ENCODE measurements at places on chromosomes 1 and 21. TPM values are rescaled to one million over a fixed set of nuclear protein-coding genes. Genes with fewer than 3 reads are reported as not detected.

DNA sequence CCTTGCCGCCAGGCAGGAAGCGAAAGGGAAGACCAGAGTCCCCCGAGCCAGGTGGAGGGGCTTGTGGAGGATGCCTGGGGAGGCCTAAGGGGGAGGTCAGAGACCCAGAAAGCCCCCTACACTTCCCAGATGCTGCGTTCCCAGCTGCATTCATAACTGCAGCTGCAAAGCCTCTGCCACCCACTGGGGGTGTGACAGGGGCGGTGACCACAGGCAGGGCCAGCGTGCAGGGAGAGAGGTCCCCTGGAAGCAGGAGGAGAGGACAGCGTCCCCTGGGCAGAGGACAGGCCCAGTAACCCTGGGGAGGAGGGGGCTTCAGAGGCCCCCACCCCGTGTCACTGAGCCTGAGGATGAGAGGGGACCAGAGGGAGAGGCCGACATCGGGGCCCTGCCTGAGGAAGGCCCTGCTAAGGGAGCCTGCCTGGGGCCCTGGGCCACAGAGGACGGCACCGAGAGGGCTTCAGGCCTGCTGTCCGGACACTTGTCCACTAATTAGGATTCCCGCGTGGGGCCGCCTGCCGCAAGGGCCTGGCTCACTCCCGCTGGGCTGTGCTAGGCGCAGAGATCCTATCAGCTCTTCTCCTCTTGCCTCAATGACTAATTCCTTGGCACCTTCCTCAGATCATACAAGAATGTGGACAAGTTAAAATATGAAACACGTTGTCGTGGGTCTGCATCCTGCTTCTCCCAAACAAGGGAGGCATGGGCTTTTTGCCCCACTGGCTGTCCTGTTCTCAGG lies 49.1 kb upstream of the CCDC27 start:
- DNase-seq = no peak

DNA sequence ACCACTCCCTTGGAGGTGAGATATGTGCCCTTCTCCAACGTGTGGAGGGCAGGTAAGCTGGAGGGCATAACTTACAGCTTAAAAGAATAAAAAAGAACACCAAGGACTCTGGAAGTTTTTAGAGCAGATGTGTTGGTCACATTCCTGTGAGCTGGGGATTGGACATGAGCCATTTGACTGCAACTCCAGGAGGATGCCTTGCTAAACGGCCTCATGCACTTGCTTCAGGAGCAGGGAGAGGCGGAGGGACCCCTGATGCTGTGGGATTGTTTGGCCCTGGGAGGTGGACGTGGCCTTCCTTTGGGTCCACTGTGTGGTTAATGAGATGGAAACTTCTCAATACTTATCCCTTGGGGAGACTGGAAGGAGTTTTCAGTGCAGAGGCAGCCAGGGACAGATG lies 185.6 kb downstream of the RHOU start:
- no peak for DNase-seq

- no peak for DNase-seq
Observed at GRCh38 chr21:44521928-44522752, 17.9 kb downstream of the KRTAP10-1 start.

DNA sequence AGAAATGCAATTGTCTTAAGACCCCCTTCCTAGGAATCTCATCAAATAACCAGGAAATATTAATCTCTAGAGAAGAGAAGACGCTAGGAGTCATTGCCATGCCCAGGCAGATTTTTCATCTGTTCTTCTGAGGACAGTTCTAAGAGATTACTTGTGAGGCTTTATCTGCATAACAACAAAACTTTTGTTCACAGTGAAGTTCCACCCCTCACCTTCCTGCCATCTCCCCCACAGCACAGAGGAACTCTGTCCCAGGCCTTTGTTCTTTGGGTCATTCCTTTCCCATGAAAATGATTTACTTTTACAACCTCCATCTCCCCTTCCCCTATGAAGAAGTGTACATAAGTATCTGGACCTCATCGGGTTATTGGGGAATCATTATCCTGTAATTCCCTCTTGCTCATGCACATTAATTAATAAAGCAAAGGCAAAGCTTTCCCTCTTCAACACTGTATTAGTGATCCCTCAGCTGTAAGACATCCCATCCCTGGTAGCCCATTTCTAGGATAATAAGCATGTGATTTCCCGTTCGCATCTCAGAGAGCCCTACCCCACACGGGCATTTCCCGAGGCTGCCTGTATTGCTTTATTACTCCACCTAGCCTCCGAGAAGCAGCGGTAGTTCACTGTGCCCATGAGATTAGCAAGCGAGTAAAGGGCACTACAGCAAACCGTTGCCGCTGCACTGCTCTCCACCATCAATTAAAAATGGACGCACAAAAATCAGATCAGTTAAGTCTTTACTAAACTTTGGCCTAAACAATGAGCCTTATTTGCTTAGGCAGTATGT lies 384.4 kb upstream of the CAMK1G start:
- no peak for DNase-seq

- DNase-seq = peak; percentile 43
Observed at GRCh38 chr1:230866171-230867070, 1.9 kb downstream of the C1orf198 start.

DNA sequence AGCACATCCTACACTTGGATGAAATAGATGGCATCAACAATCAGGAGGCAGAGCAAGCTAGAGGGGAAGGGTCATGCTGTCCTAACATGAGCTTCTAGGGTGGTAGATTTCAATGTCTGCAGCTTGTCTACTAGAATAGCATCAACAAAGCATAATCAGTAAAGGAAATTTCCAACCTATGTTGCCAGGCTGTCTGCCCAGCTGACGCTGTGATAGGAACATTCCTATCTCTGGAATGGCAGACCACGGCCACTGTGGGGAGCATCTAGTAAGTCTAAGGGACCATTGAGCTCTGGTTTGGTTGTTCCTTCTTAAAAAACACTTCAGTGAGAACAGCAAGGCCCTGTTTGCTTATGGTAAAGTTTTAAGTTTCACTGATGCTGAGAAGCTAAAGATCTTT lies 206.8 kb downstream of the PAPPA2 start:
- no peak for DNase-seq

- DNase-seq = peak; percentile 52
Observed at GRCh38 chr1:154962156-154962749, 671 bp upstream of the PYGO2 start.

DNA sequence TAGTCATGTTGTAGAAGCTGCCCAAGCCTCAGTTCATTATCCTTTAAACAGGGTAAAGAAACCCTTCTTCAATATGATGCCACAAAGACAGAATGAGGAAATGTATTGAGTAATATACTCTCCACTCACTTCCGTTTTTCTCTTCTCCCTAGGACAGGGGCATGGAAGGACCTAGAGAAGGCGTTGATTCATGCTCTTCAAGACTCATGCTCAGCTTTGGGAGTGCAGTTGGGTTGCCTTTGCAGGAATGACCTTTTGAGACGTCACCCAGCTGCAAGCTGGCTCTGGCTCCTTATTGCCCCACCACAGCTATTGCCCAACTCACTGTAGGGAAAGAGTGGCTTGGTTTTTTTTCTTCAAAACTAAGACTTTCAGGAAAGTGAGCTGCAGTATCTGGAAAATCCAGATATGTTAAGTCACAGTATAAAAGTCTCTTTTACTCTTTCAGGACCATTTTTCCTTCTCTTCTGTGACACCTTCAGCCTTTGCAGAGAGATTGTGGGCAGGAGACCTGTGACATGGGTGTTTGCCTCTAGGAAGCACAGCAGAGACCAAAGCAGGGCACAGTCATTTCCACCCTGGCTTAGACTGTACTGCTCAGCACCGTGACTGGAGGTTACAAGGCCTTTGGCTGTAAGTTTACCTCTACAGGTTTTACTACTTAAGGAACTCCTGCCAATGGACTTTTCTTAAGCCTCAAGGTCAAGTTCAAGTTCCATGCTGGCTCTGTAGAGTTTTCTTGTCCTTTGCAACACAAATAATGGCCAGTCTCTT lies 39.5 kb downstream of the XCL2 start:
- no peak for DNase-seq

DNA sequence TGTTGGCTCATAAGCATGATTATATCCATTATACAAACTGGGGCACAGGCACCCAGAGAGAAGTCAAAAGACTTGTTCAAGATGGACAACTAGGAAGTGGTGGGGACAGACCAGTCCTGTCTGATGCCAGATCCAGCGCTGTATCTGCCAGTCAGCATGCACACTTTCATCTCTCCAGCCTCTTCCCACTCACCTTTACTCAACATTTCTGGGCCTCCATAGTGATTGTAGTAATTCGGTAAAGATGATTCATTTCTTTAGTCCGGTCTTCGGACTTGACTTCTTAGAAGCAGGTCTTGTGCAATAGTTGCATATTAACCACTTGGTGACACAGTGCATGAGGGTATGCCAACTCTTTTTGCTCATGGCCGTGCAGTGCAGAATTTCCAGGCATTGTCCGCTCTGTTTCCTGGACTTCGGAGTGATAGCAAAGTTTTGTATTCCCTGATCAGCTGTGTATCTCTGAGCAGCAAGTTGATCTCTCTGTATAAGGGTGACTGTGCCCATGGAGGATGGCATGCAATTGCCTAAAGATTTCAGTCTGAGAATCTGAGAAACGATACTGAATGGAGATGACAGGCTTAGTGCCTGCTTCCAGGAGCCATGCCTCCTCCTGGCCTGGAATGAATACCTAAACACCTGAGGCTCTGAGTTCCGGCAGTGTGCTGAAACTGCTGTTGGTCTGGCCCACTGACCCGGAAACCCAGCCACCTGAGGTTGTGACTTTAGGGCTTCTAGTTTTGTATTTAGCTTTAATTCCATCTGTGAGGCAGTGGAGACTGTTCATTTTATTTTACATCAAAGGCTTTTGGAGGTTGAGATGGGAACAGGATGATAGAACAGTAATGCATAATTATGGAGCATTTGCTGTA lies 39.0 kb downstream of the GALNT2 start:
- peak; percentile 68 for DNase-seq

DNA sequence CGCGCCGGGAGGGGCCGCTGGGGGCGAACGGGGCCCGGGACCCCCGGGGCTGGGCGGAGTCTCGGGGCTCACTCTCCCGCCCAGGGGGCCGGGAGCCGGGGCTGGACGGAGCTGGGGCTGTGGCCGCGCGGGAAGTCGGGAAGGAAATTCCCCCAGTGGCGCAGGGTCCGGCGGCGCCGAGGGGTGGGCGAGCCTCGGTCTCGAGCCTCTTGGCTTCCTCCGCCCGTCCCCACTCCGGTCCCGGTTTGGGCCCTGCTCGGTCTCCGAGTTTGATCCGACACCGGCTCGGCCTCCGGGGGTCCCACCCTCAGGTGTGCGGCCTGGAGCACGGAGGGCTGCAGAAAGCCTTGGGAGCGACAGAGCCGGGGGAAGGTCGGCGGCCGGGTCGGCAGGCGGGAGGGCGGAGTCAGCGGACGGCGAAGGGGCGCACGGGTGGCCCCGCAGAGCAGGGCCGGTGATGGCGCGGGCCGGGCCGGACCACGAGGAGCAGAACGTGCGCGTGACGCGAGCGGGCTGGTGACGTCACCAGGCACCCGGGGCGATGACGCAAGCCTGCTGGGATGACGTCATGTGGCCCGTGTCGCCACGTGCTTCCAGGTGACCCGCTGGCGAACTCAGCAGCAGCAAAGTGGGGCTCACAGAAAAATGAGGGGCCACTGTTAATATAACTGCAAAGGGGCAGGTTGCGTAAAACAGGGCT lies 610 bp upstream of the HES4 start:
- DNase-seq = peak; percentile 83

DNA sequence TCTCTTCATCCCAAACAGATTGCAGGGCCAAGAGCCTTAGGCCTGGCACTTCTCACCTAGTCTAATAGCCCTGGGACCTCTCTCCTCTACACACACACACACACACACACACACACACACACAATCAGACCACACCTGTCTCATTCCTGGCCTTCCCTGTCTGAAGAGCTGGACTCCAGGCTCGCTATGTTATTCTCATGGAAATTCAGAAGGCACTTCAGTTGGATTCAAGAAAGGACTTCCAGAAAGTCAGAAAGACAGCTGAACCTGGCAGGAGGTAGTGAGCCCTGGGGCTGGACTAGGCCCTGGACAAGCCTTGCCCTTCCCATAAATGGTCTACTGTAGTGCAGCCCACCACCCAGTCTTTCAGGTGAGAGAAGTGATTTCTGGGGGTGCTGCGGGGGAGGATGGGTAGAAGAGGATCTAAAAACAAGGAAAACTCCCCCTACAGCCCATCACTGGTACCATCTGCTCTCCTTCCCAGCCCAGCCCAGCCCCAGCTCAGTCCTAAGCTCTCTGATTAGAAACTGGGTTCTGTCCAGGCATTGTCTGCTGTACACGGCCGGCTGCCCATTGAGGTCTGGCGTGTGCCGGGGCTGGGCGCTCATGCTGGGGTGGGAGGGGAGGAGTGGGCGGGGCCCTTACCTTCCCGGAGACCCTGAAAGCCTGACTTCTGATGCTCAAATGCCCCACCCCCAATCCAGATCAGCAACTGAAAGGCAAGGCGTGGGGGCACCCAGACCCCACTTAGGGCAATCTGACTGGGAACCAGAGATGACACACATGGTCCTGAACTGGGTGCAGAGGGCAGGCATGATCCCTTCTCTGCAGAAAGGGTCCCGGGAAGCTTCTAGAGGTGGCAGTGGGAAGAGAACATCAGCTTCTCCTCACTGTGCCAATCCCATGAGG lies 2.5 kb downstream of the KIF21B start:
- DNase-seq = no peak

GRCh38 chr1:167496797-167497619 lies 21.3 kb downstream of the CD247 start:
- no peak for DNase-seq

Gene TRIM46
- 9.5 TPM for polyA plus RNA-seq

Gene AGT
- polyA plus RNA-seq = not detected

Data from endothelial cell of umbilical vein (primary cell).